ENCODE measurements at places on chromosomes 3 and 15.

DNA sequence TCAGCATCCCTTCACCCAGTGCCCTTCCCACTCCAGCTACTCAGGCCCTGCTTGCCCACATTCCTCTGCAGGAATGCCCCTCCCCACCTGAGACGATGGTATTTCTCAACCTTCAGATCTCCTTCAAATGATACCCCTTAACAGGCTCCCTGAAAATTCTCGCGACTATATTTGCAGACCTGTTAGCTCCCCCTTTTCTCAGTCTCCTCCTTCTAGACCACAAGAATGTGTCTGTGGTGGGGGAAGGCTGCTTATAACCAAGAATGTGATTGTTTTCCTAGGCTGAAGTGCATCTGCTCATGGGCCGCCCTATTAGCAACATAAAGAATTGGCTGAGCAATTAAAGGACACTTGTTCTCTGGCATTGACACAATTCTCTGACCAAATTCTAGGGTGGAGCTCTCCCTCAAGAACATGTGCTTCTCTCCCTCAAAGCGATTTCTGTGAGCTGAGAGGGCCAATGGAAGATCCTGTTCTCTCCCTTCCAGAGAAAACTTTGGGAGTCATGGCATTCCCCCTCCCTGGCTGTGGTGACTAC lies 19.1 kb upstream of the LIMD1 start:
- DNase-seq, result no peak

GRCh38 chr3:46334741-46335478 lies 19.0 kb upstream of the CCR2 start:
- DNase-seq, result no peak

DNA sequence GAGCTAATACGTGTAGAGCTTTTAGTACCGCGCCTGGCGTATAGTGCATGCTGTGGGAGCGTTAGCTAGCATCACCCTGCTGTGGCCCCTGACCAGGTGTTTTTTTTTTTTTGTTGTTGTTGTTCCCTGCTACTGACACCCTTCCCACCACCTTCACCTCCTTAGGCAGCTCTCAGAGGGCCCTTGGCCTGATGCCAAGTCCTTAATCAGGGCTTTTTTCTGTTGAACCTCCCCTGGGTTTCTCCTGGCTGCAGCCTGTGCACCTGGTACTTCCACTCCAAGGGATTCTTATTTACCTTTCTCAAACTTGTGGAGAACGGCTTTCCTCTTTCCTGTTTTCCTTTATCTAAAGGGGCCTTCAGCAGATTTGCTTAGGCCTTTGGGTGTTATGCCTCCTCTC lies 53.3 kb downstream of the SLC7A14 start:
- DNase-seq, result no peak

GRCh38 chr15:35936284-35936683 lies 390.3 kb upstream of the DPH6 start:
- no peak for DNase-seq

- no peak for DNase-seq
Observed at GRCh38 chr3:126649556-126650092, 5.3 kb downstream of the TXNRD3 start.

- DNase-seq, result no peak
Observed at GRCh38 chr3:179149406-179149867, 1.3 kb downstream of the PIK3CA start.

DNA sequence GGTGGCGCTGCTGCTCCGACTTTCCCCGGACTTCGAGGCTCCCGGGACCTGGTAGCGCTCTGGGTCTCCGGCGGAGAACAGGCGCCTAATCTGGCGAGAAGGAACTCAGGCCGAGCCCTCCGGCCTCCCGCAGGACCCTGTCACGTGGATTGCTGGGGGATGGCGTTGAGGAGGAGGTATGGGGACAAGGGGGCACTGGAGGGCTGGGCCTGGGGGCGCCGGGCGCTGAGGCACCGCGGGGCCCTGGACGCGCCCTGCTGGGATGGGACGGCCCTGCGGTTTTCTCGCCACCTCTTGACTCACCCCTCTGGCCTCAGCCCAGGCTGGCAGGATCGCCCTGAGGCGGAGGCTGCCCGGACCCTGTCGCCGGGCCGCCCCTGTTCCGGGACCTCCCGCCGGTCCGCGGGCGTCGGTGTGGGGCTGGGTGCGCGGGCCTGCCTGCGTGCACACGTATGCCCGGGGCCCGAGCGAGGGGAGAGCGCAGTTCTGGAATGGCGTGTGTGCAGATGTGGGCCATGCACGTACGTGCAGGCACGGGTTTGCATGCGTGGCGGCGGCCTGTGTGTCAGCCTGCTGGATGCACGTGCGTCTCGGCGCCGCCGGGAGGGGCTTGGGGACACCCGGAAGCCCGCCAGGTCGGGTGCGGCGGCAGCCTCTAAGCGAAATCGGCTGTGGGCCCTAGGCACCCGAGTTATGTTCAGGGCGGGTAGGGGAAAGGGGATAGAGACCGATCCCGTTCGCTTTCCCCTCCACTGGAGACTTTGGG lies 752 bp downstream of the C15orf39 start:
- no peak for DNase-seq

GRCh38 chr3:155190691-155191090 lies 102.8 kb downstream of the STRIT1 start:
- no peak for DNase-seq

- no peak for DNase-seq
Observed at GRCh38 chr3:138862924-138863775, 28.4 kb upstream of the PIK3CB start.

DNA sequence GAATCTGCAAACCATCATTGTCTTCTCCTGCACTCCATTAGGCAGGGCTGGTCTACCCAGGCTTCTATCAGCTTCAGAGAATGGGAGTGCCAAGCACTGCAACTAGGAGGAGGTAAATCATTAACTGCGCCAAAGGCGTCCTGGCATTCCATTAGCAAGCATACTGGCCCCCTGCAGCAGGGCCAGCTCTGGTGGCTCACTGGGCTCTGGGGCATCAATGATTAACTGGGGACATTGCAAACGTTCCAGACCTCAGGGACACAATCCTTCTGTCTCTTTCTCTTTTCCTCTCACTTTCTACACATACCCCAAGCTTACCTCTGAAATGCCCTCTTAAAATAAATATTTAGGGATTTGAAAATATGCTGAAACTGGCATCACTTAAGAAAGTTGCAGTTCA lies 129.0 kb downstream of the MYLK start:
- DNase-seq, result no peak

GRCh38 chr3:56196700-56197099 lies 271.6 kb downstream of the ERC2 start:
- DNase-seq, result no peak

DNA sequence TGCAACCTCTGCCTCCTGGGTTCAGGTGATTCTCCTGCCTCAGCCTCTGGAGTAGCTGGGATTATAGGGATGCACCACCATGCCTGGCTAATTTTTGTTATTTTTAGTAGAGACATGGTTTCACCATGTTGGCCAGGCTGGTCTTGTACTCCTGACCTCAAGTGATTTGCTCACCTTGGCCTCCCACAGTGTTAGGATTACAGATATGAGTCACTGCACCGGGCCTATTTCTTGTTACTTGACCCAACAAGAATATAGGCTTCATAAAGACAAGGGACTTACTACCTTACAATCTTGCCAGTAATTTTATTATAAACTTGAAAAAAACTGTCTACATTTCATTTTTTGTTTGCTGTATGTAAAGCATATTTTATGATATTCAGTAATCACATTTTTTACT lies 21.4 kb upstream of the ZBTB47 start:
- DNase-seq, result no peak

- DNase-seq, result no peak
Observed at GRCh38 chr3:126750756-126751121, 46.7 kb downstream of the CHCHD6 start.

- DNase-seq, result no peak
Observed at GRCh38 chr3:132407025-132407424, 10.3 kb upstream of the DNAJC13 start.

DNA sequence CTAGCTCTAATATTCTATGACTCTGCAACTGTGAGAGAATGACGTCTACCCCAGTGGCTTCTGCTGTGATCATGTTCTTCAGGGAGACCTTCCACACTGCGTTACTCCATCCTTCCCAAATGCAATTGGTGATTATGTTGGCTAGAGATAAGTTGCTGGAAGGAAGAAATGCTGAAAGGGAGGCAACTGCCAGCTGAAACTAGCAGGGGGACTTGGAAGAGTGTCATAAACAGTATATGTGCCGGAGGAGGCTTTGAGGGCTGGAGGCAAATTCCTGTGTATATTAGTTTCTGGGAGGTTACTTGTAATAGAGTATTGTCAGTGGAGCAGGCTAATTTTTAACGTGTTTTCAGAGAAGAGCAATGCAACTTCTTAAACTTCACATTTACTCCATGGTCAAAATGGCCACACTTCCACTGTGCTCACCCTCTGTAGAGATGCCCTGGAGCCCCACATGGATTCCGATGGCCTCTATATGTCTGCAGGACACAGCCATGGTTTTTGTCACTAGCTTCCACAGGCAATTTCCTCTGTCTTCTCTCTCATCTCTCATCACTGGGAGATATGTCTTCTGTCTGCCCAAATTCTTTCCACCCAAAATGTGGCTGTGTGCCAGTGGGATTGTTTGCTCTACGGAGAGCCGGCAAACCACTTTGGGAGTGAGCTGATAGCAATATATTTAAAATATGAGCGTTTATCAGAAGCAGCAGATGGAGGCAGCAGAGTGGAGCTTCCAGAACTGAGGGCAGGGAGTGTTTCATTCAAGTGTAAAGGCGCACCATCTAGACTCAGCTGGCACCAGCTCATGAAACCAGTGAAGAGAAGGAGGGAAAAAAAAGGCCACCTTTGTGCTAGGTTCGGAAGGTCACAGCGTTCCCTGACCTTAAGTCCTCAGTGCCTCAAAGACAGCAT lies 13.3 kb upstream of the CD47 start:
- DNase-seq, result no peak

DNA sequence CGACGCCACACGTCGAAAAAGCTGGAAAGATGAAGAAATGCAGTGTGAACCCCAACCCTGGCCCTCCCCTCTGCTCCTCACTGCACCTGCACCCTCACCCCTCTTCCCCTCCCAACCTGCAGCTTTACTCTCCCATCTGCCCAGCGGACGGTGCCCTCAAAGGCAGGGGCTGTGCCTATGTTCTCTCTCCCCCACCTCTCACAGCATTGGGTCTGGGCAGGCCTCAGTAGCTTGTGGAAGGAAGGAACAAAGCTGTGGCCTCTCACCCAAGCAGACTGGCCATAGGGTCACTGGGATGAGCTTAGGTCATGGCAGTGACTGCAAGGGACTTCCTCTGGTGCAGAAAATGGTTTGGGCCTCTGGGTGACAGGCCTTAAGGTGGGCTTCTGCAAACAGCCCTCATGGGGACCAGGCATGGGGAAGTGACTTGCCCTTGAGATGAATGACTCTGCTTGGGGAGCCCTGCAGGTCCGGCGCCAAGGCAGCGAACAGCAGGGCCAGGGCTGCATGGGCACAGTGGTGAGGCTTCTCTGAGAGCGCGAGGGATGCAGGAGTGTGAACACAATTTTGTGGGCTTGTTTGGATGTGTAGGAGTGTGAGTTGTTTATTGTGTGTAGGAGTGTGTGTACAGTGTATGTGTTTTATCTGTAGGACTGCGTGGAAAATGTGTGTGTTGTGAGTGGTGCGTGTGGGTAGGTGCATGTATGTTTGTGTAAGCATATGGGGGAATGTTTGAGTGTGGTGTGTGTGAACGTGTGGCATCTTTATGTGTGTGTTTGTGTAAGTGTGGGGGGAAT lies 29.2 kb downstream of the SRPRB start:
- DNase-seq, result no peak

DNA sequence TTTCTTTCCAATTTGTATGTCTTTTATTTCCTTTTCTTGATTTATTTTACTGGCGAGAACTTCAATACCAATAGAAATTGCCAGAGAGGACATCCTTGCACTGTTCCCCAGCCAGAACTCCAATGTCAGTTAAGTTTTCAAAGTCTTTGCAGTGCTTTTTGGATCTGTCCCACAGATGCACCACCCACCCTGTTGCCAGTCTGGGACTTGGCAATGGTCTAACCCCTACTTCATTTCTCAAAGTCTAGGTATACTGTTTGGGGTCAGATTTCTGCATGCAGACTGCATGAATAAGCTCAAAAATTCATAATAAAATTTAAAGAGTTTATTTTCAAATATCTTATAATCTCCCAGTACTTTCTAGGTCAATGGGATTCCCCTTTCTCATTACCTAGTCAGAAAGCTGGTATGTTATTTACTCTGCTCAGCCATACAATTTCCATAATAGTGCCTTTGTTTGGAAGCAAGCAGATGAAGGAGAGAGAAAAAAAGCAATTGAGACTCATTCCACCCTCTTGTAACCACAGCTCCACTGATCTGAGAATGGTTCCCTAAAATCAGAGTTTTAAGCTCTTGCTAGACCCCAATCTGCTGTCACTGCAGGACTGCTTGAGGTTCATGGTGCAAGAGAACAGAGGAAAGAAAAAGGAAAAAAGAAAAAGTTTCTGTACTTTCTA lies 125.9 kb upstream of the PLXND1 start:
- no peak for DNase-seq

DNA sequence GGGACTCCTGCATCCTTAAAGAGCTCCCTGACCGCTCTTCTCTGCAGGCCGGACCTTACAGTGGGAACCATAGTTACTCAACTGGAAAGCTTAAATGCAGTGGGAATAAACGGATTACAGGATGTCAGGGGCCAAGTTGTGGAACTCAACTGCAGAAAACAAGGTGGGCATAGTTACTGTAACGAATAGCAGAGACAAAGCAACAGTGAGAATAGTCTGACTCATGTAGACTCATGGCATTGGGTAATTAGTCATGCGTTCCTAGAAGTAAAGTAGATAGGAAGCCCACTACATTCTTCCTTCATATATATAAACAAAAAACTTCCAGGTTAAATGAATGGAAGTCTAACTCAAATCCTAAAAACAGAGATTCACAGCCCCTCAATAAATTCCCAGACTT lies 95.5 kb upstream of the CHRNA7 start:
- DNase-seq, result no peak

GRCh38 chr15:40133544-40133943 lies 24.9 kb upstream of the BMF start:
- no peak for DNase-seq

- no peak for DNase-seq
Observed at GRCh38 chr15:61411902-61412510, 182.9 kb upstream of the RORA start.

GRCh38 chr3:13745636-13746035 lies 134.2 kb downstream of the WNT7A start:
- DNase-seq, result no peak

DNA sequence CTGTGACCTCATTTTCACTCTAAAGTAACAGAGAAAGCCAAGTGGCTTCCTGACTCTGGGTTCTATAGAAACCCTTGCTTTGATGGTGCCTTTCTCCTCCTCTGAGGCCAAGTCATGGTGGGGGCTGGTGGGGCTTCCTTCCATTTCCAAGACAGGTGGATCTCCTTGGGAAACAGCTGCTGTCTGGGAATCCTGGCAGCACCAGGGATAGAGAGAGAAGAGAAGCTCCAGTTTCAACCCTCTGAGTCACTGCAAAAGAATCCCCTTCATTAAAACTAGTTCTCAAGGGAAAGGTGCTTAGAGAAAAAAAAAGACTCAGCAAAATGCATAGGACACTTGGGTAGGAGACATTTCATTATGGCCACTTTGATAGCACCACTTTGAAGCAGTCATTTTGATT lies 614.4 kb downstream of the FHIT start:
- no peak for DNase-seq

DNA sequence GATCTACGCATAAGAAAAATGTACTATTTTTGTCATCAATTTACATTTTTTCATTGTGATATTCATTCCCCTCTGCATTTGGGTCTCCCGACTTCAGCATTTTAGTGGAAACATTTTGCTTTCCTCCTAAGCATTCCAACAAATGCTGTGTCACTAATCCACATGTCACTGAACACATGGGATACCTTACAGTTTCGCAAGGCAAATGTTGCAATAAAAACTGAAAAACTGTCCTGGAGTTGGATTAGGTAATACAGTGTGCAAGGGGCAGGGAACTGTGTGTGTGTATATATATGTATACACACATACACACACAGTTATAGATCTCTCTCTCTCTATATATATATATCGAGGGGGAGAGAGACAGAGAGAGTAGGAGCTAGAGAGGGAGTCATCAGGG lies 632.2 kb downstream of the MAGI1 start:
- no peak for DNase-seq

All from SHP77 treated with DMSO at 0.1 percent for 48 hours (cell line).